ENCODE measurements at places on chromosomes 11 and 22.

DNA sequence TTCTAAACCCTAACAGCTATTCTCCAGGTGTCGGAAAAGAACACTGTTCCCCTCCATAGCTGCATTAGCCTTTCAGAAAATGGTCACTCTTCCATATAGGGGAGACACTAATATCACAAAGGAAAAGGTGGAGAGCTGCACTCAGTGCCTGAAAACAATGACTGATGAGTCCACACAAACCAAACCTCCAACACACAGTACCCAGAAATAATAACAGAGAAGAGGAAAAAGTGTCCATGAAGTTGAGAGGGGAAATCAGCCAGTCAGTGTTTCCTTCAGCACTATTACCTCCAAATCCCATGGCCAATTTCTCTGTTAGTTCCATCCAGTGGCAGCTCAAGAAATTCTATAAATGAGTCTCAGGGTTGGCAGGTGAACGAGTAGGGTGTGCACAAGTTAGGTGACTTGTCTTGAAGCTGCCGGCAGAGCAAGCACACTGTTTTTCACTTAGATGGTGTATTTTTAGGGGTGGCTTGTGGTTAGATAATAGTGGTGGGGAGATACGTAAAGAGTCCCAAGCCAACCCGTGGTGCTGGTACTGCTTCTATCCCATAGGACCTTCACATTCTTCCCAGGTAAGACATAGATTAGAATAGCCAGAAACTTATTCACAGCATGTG lies 84.5 kb upstream of the CHRM4 start:
- no peak for DNase-seq

- DNase-seq, result peak; percentile 55
Measured at GRCh38 chr11:91081440-91082043, 858.7 kb upstream of the CHORDC1 start.

GRCh38 chr22:28627791-28628190 lies 51.8 kb downstream of the TTC28 start:
- no peak for DNase-seq

DNA sequence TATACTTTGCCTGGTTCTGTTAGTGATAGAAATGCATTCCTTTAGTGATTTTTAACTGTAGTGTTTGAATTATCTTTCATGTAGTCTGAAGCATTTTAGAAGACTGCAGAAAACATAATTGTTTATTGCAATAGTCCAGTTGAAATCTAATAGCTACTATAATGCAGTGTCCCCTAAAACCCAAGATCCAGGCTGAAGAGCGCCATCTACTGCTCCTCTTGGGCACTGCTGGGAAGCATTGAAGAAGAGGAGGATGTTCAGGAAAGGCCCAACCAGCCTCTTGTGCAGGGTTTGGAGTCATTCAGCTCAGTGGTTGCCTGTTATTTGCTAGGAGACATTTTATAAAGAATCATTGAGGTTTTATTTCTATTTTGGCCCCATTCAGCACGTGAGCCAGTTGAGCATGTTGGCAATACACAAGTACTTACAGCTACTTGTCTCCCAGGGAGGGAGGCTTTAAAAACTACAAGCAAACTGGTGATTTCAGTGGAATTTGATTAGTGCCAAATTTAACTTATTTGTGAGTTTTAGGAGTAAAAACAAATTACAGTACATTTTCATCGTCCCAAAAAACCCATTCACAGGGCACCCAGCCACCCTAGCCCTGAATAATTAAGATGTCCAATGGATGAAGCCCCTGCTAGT lies 74.9 kb upstream of the HORMAD2 start:
- DNase-seq, result peak; percentile 87

GRCh38 chr11:6856871-6857270 lies 6.0 kb upstream of the OR10A2 start:
- peak; percentile 27 for DNase-seq
